Muscle of back (tissue), 13 donors: ENCODE measurements at places on chromosomes 1 and 21.
A peak's percentile ranks its signal among the peaks of the same experiment; 100 is the strongest.

DNA sequence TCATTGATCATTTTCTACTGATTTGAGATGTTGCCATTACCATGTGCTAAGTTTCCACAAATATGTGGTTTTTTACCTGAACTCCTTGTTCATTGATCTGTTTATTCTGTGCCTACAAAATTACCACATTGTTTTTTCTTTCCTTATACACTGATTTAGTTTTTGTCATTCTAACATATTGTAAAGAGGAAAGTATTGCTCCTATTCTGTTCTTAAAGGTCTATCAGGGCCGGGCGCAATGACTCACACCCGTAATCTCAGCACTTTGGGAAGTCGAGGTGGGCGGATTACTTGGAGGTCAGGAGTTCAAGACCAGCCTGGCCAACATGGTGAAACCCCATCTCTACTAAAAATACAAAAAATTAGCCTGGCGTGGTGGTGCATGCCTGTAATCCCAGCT lies 75.1 kb downstream of the CAMTA1 start:
- DNase-seq: no peak

DNA sequence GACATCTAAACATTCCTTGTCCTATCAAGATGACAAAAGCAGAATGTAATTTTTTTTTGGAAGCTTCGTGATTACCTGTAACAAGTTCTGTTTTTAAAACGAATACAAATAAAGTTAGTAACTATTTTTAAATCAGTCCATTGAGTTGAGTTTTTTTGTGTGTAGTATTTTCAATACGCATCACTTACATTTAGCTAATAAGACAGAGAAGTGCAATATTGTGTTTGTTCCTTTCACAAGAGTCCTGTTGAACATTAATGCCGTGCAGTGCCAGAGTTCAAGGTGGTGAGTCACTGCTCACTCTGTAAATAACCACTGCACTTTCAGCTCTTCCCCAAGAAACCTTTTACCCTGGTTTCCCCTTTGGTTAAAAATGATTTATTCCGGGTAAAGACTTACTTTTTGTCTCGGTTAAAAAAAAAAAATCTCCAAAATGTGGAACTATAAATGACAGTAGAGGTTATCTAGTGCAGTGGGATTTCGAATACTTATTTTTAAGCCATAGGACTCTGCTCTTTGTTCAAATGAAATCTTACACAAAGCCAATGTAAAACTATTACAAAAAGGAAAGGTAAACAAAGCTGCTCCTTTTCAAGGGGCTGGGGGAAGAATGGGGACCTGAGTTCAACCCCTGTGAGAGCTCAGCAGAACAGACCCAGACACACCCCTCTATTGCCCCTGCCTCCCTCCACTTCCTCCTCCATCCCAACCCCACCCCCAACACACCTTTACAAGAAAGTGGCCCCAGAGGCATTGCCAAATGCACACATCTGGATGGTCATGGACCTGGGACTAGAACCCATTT lies 14.8 kb upstream of the NCMAP start:
- DNase-seq: peak; percentile 7

GRCh38 chr1:171922999-171923398 lies 81.7 kb downstream of the DNM3 start:
- no peak for DNase-seq

DNA sequence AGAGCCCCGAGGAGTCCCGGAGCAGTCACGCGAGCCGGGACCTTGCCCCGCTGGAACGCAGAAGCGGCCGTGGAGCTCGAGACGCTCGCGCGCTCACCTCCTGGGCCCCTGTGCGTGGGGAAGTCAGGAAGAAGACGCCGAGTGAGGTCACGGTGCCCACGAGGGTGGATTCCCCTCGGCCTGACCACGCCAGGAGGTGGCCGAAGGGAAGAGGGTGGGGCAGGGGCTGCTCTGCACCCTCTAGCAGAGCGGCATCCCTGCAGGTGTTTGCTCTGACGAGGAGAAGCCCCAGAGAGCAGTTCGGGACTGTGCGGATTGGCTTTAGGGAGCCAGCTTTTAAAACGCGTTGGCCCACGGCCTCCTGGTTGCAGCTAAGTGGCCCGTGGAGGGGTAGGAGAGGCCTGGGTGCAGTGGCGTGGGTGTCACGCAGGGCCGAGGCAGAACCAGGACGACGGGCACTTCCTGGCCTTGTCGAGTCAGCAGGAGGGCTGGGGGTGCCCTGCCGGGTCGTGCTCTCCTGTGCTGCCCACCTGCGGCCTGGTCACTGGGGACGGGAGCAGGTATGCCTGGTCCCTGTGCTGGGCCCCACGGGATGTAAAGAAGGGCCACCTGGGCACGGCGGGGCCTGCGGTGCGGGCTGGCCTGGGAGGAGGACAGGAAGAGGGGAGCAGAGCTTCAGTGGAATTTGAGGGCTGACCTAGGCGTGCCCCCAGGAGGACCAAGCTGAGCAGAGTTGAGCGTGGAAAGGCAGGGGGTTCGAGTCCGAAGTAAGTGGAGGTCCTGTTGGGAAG lies 1.0 kb downstream of the PDXK start:
- DNase-seq: no peak

GRCh38 chr1:86207323-86207722 lies 50.8 kb upstream of the COL24A1 start:
- DNase-seq: peak; percentile 93

GRCh38 chr1:160374306-160375110 lies 7.6 kb downstream of the NHLH1 start:
- DNase-seq: peak; percentile 87

DNA sequence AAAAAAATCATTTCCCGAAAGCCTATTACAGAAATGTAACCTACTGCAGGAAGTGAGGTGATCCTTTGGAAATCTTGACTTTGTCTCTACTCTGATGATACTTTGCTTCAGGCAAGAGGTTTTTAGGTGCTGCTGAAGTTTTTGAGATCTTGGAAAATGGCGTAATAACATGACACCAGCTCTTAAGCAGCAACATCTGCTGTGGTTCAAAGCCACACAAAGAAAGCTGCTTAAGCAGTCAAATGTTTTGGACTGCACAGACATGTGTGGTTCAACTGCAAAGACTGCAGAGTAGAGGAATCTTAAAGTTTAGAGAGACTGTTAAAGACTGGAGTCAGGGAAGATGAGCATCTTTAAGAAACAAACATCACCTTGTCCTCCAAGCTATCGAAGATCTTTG lies 139.0 kb downstream of the RASAL2 start:
- no peak for DNase-seq

GRCh38 chr1:35850716-35851115 lies 32.3 kb upstream of the AGO1 start:
- DNase-seq: peak; percentile 11

- no peak for DNase-seq
These were observed 40.5 kb upstream of the H6PD start for GRCh38 chr1:9194024-9194423.

DNA sequence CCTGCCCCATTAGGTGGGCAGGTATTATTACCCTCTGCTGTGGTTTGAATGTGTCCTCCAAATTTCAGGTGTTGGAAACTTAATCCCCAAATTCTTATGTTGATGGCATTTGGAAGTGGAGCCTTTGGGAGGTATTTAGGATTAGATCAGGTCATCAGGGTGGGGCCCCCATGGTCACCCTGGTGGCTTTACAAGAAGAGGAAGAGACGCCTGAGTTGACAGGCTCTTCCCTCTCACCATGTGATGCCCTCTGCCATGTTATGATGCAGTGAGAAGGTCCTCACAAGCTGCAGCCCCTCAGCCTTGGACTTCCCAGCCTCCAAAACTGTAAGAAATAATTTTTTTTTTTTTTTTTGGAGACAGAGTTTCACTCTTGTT lies 8.8 kb upstream of the THEMIS2 start:
- DNase-seq: no peak

DNA sequence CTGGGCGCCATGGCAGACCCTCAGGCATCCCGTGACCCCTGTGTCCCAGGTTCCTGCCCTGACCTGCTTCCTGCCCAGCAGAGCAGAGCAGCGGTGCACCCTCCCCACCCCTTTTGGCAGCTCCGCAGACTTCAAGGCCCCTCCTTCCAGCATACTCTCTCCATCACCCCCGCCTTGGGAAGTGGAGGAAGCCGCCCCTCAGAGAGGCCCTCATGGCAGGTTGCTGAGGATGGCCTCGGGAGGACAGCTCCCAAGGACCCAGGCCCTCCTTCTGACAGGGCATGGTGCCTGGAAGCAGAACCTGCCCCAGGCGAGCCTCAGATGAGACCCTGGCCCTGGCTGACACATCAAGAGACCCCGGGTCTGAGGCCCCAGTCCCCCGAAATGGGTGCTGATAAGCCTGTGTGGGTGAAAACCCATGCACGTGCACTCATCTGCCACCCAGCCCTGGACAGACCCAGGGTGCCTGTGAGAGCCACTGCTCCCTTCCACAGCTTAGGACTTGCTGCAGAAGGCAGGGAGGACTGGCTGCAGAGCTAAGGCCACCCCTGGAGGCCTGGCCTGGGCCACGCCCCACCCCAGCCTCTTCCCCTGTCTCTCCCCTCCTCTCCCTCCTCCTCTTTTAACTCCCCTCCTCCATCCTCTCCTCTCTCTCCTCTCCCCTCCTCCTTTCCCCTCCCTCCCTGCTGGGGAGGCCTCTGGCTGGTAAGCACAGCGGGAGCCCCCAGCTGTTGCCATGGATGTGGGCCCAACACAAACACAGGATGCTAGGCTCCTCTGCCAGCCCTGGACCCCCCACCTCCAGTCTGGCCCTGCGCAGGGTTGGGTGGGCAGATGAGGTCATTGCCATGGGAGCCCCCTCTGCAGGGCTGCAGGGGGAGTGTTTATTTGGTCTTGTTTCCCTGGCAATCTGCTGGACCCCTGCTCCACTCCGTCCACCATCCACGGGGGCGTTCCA lies 33.7 kb downstream of the WNT9A start:
- DNase-seq: no peak

DNA sequence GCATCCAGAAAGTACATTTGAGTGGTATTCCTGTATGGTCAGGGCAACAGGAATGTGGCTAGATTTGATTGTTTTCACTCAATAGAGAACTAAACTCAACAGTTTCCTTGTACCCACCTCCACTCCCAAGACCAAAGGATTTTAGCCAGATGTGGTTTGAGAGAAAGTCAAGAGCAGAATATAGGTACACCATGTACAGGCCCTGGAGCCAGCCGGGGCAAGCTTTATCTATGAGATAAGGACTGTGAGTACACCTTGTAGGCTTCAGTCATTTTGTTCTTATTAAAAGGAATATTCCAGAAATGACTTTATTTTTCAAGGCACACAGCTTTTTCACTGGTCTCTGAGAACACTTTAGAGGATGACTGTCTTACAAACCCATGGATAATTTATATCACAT lies 192.4 kb upstream of the JUN start:
- no peak for DNase-seq

DNA sequence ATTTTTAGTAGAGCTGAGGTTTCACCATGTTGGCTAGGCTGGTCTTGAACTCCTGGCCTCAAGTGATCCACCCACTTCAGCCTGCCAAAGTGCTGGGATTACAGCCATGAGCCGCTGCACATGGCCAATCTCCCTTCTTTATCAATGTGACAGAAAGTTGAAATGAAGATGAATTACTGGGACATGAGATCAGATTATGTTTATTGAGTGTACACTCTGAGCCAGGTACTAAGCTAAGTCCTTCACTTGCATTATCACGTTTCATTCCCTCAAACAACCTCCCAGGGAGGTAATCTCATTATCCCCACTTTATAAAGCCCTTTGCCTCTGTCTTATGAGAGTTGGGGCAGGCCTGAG lies 6.3 kb upstream of the CHI3L2 start:
- DNase-seq: no peak

- DNase-seq: no peak
These were observed 9.2 kb upstream of the OVGP1 start for GRCh38 chr1:111436726-111437125.

- DNase-seq: no peak
These were observed 11.5 kb upstream of the SLC2A7 start for GRCh38 chr1:9037476-9038337.

DNA sequence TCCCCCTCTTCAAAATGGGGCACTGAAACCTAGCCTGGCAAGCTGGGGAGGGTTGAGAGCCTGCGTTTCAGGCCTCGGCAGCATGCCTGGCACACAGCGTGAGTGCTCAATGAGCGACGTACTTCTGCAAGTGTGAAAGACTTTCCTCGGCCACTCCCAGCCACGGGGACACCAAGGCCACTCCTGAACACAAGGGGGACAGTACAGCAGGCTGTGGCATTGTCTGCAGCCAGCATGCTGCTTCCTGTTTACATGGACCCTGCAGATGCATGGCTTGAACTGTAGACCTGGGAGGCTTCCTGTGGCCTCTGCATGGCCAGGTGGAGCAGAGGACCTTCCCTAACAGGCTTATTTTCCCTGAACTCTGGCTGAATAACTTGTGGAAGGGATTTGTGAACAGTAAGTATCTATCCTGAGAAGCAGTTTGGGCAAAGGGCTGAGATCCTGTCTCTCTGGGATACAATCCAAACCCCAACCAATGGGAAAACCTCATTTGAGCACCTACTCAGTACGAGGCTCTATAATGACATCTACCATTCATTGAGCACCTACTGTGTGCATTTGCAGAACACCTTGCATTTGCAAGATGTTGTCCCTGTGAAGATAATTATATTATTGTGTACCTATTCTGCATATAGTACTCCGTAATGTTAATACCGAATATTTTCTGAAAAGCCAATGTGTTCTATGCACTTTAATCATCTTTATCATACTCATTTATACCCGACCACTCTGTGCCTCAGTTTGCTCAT lies 9.9 kb upstream of the HSPG2 start:
- peak; percentile 36 for DNase-seq

- DNase-seq: peak; percentile 95
These were observed 11.2 kb upstream of the CAPN2 start for GRCh38 chr1:223700942-223701637.

GRCh38 chr1:38489844-38490270 lies 369.7 kb downstream of the RRAGC start:
- no peak for DNase-seq

DNA sequence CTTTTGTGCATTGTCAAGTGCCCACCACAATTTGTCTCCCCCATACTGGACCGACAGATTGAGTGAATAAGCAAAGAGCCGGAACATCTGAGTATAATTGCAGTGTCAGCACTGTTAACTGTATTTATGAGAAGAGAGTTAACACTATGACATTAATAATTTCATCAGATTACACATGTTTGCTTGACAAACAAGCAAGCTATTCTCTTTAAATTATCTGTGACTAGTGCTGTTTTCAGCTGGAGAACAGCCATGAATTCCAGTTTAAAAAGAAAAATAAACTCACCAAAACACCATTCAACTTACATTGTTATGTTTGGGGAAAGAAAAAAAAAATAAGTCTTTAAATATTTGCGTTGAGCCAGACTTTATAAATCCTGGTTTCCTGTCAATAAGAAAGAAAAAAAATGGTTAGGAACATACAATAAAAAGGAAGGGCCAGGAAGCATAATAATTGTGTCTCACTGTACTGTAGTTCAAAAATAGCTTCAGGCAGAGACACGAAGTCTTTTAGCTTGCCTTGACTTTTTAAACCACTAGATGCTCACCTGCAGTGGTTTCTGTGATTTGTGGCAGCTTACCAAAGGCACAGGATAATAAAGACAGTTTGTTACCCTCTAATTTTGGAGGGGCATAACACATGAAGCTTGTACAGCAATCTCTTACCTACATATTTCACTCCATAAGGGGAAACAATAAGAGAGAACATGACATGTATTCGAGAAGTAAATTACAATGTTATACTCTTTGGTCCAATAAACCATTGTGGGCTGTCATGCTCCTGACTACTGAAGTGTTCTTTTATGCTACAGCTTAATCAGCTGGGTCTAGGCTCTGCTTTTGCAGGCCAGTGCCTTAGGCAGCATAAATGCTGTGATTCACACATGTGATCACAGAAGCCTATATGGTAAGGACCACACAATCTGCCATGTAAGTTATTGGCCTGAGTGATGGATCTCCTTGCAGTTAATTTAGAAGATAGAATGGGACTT lies 302.0 kb upstream of the ADGRL2 start:
- peak; percentile 61 for DNase-seq

GRCh38 chr1:236287757-236288619 lies 6.2 kb upstream of the ERO1B start:
- no peak for DNase-seq
